ENCODE measurements at places on chromosomes 2 and 18.

- DNase-seq: no peak
Observed at GRCh38 chr2:65364986-65365733, 67.2 kb downstream of the SPRED2 start.

DNA sequence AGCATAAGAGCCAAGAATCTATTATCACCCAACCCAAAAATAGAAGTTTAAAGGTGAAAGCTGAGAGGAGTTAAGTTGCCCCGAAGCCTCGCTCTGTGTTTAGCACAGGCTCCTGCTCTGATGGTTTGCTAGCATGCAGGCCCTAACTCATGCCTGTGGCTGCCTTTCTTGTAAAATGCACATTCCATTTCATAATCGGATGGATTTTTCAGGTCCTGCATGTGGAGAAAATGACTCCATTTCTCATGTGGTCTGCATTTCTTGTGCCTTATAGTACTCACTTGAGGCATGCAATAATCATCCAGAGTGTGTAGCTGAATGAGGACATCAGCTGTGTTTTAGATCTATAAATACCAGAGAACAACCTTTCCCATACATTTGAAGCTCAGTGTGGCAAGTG lies 381.8 kb downstream of the CPS1 start:
- no peak for DNase-seq

DNA sequence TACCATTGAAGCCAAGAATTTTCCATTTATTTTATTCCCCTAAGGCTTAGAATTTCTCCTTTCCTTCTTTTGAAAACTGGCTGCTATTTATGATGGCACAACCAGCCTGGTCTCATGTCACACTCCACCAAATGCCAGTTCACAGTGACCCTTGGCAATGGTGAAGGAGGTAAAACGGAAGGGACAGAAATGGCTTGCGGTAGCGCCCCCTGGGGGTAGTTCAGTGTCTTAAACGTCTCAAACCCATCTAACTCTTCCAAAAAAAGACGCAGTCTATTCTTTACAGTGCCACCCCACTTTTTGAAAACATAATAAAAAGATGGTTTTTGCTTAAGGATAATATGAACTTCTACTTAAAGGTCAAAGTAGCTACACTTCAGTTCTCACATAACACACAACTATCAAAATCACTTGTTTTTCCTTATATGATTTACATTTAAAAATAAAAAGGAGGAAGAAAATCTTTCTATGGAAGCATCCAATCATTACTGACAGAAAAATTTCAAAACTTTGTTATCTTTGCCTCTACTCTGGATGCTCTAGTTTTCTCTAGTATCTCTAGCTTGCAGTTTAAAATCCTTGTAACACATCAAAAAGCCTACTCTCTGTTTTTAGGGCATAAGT lies 28.0 kb downstream of the PNO1 start:
- peak; percentile 58 for DNase-seq

DNA sequence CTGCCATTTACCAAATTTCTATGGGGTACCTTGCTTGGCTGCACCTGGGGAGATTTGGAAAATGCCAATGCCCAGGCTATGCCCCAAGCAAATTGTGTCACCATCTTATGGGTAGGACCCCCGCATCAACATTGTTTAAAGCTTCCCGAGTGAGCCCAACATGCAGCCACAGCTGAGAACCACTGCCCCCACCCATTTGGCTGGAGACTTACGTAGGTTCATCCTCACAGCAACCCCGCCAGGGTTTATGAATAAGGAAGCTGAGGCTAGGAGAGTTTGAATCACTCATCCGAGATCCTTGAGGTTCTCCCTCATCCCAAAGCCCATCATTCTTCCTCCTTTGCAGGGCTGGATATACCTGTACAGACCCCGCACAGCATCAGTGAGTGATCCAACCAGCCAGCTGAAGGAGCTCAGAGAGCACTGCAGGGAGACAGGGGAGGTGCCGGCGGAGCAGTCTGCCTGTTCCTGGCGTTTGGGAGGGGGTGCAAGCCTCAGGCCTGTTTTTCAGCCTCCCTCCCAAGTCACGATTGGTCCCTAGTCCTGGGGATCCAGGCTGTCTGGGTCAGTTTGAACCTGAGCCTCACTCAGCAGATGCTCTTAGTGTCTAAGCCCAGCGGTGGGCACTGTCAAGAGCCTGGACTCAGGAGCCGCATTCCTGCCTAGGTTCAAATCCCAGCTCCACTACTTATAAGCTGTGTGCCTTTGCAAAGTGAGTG lies 164.9 kb downstream of the SMAD7 start:
- DNase-seq: no peak

GRCh38 chr2:120231564-120231973 lies 8.4 kb upstream of the TMEM185B start:
- DNase-seq: no peak

DNA sequence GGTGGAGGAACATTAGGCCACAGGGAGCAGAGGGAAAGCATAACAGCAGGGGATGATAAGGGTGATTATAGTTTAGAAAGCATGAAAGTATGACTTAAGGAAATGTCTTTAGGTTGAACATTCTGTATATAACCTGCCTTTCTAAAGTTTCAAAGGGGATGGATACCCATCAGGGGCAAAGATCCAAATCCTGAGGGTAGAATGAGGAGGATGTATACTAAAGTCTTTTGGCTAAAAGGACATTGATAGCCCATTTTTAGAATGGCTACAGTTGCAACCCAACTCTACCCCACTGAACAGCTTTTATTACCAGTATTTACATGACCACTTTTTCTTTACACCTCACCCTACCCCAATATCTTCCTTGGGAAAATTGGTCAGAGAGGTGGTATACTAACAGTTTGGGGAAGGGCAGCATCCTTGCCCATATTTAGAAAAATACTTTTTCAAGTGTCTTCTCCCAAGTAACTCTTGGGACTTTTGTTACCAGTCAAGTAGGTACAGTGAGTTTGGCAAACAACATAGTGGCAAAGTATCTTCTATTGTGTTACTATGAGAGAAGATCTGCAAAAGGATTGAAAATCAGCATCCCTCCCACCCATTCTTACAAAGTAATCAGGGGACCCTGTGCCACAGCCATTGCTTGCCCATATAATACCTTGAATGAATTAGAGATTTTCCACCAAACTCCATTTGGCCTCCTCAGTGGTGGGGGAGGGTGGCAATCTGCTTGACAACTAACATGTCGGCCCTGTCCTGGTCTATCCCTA lies 8.3 kb downstream of the MAT2A start:
- DNase-seq: peak; percentile 39

DNA sequence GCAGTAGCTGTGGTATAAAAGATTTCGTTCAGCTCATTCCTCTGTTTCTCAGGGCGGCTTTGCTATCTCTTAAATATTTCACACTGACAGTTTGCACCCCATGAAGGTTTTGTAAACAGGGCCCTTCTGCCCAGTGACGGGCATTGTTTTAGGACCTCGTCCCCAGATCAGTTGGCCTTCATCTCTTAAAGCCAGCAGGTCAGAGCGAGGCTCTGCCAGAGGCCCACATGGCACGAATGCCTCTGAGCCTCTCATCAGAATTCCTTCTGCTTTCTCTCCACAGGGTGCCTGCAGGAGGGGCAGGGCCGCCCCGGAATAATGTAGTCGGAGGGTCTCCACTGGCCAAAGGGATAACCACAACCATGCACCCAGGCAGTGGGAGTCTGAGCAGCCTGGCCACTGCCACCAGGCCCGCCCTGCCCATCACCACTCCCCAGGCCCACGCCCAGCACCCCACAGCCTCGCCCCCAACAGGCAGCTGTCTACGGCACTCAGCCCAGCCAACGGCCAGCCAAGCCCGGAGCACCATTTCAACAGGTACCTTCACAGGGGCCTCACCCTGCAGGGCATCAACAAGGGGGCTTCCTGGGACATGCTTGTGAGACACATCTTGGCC lies 177.0 kb downstream of the SEPTIN10 start:
- no peak for DNase-seq

DNA sequence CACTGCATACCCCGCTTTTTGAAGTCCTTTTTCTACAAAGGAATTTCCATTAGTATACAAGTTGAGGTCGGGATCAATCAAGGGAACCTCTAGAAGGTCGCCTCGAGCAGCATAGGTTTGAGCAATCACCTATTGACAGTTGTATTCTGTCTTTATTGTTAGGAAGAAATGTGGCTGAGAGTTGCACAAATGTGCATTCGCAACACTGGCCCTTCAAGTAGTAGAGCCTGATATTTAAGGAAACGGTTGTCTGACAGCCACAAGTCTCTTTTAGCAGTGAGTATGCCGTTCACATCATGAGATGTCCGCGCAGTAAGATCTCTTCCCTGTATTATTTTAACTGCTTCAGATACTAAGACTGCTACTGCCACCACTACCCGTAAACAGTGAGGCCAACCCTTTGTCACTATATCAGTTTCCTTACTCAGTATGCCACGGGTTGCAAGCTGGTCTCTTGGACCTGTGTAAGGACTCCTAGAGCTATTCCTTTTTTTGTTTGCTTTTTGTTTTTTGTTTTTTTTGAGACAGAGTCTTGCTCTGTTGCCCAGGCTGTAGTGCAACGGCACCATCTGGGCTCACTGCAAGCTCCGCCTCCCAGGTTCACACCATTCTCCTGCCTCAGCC lies 10.0 kb upstream of the STARD7 start:
- no peak for DNase-seq

DNA sequence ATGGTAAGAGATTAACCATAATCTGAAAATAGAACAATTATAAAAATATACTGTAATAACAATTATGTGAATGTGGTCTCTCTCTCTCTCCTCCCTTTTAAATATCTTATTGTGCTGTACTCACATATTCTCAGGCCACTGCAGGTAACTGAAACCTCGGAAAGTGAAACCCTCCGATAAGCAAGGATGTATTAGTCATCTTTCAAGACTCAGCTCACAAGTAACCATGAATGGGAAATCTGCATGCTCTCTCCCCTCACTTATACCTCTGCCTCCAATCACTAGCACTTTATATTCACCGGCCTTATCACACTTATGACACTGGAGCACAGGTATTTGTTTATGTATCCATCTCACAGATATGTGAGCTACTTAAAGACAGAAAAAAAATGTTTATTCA lies 139.7 kb downstream of the LRP2 start:
- peak; percentile 23 for DNase-seq

- DNase-seq: peak; percentile 69
Observed at GRCh38 chr2:142880279-142880678, 2.8 kb downstream of the KYNU start.

DNA sequence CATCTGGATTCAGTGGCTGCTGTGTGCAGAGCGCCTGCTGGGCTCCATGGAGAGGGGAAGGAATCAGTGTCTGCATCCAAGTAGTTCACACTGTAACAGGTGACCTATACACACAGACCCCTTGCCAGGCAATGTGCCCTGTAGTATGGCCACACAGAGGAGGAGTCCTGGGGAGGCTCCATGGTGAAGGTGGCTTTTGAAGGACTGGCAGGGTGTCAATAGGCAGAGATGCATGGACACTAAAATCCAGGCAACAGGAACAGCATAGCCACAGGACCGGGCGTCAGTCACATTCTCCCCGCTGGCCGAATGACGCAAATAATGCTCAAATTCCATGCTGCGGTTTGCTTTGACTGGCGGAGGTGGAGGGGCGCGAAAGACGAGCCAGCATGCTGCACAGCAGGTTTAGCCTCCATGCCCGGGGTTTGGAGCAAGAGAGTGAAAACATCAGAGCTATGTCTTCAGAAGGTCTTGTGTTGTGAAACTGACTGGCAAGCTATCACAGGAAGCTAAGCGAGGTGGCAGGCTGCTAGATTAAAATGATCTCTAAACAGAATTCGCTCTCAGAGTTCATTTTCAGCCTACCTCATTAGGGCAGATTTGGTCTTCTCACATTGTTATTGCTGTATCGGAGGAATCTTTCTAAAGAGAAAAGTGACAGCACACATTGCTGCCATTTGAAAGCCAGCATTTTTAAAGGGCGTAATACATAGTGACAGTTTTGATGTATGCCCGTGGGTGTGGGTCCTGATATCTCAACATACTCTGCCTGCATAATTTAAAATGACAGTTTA lies 1.2 kb upstream of the CHMP1B start:
- peak; percentile 95 for DNase-seq

DNA sequence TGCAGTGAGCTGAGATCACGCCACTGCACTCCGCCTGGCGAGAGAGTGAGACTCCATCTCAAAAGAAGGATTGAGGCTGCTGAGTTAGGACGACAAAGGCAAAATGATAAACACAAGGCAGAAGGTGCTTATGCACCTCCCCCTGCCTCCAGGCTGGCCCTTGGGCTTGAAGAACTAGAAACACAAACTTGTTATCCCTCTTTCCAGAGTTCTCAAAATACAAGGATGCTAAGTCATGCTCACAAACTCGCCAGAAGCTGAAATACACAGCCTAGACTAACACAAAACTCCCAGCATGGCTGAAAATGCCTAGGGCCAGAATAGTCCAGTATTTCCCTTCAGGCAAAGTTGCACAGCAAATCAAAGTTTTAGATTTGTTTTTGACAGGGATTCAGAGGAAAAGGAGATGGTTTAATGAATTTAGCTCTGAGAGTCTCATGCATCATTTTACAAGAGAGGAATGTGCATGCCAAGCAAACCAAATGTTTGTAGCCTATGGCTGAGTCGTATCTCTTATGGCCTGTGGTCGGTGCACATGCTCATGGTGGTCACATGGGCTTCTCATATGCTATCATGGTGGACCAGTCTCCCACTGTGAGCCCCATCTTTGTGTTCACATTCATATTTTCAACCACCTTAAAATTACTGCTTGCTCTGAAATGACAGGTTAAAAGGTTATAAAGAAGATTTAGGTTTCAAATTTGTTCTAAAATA lies 16.2 kb upstream of the MREG start:
- DNase-seq: no peak

DNA sequence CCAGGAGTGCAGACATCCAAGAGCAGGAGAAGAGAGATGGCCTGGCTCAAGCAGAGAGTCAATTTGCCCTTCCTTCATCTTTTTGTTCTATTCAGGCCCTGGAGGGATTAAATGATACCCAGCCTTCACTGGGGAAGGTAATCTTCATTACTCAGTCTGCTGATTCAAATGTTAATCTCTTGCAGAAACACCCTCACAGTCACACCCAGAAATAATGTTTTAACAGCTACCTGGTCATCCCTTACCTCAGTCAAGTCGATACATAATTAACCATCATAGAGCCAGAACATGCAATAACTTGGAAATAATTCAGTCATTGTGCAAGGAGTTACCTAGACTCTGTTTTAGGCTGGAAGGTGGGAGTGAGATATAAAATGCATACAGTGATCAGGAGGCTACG lies 163.7 kb upstream of the TNP1 start:
- DNase-seq: no peak

- DNase-seq: peak; percentile 93
Observed at GRCh38 chr2:120539937-120540718, 194.2 kb downstream of the INHBB start.

DNA sequence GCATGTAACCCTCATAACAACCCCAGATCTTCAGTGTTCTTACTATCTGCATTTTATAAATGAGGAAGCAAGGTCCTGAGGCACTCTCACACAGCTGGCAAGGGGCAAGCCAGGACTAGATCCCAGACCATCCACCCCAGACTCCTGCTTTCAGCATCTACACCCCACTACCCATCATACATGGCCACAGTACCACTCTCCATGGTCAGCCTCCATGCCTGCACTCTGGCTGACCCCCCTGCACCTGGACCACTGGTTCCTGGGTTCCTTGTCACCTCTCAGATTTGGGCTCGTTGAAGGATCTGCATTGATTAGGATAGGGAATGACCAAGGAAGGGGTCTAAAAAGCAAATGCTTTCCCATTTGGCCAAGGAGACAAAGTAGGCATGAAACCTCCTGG lies 36.0 kb upstream of the TEX51 start:
- DNase-seq: no peak

- peak; percentile 75 for DNase-seq
Observed at GRCh38 chr2:51158251-51158650, 126.3 kb upstream of the NRXN1 start.

Measured in MCF 10A (cell line).